ENCODE measurements at places on chromosomes 3 and 15. TPM values are rescaled to one million over a fixed set of nuclear protein-coding genes. Genes with fewer than 3 reads are reported as not detected.

USP19 gene
- 36.2 TPM for total RNA-seq

SAXO2 gene
- total RNA-seq = 0.80 TPM

LMCD1 gene
- 13.0 TPM for total RNA-seq

NMNAT3 gene
- 5.4 TPM for total RNA-seq

BFSP2 gene
- total RNA-seq = not detected

ITIH1 gene
- 0.12 TPM for total RNA-seq

SETMAR gene
- 9.2 TPM for total RNA-seq

NEK10 gene
- 0.40 TPM for total RNA-seq

DNA sequence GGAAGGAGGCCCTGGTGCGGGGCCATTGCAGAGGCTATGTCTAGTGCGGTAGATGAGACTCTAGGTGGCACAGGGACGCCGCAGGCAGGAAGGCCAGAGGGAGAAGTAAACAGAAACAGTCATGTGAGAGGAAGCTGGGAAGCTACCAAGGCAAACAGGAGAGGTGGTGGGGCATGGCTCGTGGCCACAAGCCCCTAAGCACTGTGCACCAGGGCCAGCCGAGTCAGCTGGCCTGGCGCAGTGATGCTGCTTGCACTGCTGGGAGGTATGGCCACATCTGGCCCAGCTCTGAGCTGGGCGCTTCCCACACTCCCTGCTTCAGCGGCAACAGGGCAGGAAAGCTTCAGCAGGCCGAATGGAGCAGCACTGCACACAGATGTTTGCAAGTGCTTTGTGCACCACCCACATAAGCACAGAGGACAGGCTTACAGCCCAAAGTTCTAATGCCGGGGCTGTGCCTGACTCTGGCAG lies 76.6 kb downstream of the SRGAP3 start:
- ATAC-seq = peak; percentile 11

GRCh38 chr15:40909662-40910630 lies 15.7 kb downstream of the VPS18 start:
- ATAC-seq = no peak

- no peak for ATAC-seq
Measured at GRCh38 chr15:26882112-26882511, 15.2 kb downstream of the GABRA5 start.

DNA sequence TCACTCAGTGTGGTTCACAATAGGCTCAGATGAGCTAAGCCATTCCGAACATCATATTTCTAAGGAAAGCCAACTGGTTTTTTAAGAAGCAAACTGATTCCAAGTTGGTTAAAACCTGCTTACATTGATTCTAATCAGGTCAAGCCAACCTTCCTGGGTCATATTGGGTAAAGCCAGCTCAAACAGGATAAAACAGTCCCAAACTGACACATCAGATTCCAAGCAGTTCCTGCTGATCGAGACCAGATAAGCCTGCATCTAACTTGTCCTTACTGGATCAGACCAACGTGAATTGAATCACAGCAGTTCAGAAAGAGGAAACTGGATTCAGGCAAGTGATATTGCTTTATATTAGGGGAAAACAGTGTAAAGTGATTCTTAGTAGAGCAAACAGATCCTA lies 18.6 kb upstream of the THSD4 start:
- peak; percentile 70 for ATAC-seq

- no peak for ATAC-seq
Measured at GRCh38 chr3:123152687-123153086, 49.1 kb upstream of the SEC22A start.

DNA sequence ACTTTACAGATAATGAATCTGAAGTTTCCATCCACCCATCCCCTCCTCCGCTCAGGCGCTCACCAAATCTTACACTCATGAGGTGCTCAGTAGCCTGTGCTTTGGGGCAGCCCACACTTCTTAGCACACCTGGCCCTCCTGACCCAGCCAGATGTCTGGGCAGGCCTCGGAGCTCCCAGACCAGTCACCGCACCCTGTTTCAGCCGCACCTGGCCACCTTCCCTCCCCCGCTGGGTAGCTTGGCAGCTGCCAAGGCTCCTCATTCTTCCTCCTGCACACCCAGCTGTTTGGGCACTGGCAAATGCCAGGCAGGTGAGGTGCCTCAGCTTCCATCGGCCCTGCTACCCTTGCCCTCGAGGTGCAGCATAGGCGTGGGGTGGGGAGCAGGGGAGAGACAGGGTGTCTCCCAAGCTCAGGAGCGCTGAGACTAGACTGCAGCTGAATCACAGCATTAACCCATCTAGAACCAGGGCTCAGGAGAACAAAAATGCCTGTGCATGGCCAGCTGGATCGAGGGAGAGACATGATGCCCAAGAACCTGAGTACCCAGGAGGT lies 45.8 kb downstream of the CDC25A start:
- peak; percentile 90 for ATAC-seq

- no peak for ATAC-seq
Measured at GRCh38 chr3:157285966-157286365, 126.0 kb upstream of the CCNL1 start.

DNA sequence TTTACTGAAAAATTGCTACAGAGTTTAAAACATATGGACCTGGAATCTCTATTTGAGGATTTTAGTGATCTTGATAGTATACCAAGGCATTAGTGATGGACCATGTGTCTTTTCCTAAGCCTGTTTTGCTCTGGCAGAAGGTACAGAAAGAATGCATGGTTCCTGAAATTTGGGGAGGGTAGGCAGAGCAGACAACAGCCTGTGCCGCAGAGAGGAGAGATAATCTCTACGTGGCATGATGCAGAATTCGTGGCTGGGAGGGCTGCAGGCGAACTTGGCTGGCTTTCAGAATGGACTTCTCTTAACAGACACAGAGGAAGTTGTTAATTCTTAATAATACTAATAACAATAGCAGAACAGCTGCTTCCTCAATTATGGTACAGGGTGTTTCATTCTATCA lies 137.5 kb upstream of the FOXB1 start:
- no peak for ATAC-seq

- no peak for ATAC-seq
Measured at GRCh38 chr15:65937054-65937453, 67.8 kb downstream of the RAB11A start.

GRCh38 chr15:101267320-101268104 lies 9.8 kb downstream of the SELENOS start:
- ATAC-seq = peak; percentile 70

DNA sequence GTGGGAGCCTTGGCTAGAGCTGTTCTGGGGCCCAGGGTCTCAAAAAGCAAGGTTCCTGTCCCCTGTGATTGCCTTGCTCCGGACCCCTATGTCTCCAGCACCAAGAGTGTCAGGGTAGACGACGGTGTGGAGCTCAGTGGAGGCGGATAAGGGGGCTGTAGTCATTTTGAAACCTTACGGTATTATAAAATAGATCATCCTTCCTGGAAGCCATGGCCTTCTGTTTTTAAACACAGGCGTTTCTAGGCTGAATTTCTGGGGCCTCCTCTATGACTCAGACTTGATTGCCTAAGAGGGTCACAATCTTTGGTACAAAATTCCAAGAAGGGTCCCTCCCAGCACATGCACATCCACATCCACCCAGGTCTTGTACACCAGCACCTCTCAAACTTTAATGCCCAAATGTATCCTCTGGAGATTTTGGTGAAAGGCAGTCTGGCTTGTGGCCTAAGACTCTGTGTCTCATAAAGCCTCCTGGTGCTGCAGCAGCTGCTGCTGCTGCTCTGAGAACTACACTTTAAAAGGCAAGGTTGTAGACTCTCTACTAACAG lies 70.5 kb upstream of the XCR1 start:
- no peak for ATAC-seq

DNA sequence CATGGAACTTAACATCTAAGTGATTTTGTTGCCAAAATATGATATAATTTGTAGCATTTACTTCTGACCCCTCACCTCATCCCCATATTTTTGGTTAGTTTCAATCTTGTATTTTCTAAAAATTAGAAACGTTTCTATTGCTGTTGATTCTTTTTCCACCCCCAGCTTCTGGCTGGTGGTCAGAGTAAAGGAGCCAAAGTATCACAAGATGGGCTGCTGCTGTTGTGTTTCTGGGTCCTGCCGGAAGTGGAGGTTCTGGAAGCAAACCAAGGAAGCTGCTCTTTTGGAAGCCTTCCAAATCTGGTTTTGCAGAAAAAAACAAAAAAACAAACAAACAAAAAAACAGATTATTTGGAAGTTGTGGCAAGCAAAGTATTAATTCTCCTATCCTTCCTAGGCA lies 221.1 kb upstream of the P2RY1 start:
- no peak for ATAC-seq

DNA sequence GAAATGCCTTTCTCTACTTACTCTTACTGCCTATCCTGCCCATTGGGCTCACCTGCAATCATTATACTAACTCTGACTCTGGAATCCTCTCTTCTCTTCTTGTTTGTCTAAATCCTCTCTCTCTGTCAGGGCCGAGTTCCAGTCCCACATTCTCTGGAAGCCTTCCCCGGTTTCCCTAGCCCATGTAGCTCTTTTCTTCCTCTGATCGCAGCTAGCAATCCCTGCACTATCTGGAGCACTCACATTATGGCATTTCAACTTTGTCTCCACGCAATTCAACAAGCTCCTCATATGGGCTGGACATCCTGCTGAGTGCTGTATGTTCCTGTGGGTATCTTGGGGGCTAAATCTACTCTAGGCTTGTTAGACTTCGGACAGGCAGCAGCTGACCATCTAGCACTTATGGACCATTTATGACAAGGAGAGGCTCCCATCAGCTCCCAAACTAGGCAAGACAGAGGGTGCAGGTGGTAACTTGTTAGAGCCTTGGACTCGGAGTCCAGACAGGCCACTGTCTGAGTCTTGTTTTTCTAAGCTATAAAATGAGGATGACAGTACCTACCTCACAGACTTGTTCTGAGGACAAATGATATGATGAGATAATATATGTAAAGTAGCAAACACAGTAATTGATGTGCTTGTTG lies 58.3 kb downstream of the EPHB3 start:
- peak; percentile 43 for ATAC-seq

- no peak for ATAC-seq
Measured at GRCh38 chr15:36029606-36030210, 483.7 kb upstream of the DPH6 start.

Measured in esophagus mucosa (tissue), 1 donor.